ENCODE measurements at places on chromosomes 2 and 18.

GRCh38 chr2:36168115-36168514 is 187.5 kb upstream of the CRIM1 start:
- DNase-seq, result no peak

DNA sequence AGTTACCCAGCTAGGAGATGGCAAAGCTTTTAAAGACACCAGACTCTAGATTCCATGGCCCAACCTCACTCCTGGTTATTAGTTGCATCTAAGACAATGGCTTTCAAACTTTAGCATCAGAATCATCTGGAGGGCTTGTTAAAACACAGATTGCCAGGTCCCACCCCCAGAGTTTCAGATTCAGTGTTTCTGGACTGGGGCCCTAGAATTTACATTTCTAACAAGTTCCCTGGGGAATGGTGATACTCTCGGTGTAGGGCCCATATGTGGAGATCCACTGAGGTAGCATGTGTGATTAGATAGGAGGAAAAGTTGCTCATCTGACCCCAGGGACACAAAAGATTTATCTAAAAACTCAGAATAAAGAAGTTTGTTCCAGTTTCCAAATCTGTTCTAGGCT is 14.5 kb upstream of the TTR start:
- DNase-seq, result no peak

DNA sequence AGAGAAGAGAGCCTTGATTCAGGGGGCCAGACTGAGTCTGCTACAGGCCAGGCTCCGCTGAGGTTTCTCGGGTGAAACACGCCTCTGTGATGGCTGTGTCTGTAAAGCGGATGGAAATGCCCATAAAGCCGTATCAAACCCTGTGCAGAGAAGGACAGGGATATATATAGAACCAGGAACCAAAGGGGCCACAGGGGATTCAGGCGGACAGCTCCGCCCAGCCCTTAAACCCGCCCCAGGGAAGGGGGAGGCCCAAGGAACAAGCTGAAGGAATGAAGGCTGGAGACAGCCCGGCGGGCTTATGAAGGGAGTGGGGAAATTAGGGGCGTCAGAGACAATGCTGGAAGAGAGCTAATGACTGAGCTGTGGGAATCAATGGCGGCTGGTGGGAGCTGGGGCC is 42.1 kb downstream of the NHEJ1 start:
- no peak for DNase-seq

DNA sequence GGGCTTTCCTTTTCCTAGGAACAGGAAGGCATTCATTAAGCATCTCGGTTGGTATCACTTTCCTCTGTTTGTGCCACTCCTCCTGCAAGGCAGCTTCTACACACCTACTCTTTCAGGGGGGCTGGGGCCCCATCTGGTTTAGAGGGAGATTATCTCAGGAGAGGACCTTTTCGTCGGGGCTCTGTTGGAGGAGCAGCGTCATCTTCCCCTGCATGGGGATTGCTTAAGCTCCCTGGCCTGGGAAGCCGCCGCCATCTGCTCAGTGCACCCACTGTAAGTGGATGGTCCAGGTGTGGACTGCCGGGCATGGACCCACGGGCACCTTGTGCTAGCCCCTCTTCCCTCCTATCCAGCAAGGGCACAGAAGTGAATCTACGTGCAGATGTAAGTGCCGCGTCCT is 355.3 kb upstream of the SMIM21 start:
- no peak for DNase-seq
